ENCODE measurements at places on chromosomes 5 and 9. TPM values are rescaled to one million over a fixed set of nuclear protein-coding genes. Genes with fewer than 3 reads are reported as not detected.

DNA sequence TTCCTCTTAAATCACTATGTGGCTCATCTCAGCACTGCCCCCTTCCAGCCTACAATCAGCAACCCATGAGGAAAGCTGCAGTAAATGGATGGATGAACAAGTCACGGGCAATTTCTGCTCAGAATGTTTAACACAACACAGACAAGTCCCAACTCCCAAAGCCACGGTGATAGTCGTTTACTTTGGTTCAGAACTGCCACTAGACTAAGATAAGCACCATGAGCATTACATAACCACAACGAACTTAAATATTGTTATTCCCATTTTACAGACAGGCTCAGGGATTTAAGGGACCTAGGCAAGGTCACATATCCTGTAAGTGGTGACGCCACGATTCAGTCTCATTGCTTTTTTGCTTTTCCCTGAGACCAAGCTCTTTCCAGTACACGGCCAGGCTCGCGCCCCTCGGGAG, 2.0 kb upstream of the SMIM27 start:
- no peak for DNase-seq

DNA sequence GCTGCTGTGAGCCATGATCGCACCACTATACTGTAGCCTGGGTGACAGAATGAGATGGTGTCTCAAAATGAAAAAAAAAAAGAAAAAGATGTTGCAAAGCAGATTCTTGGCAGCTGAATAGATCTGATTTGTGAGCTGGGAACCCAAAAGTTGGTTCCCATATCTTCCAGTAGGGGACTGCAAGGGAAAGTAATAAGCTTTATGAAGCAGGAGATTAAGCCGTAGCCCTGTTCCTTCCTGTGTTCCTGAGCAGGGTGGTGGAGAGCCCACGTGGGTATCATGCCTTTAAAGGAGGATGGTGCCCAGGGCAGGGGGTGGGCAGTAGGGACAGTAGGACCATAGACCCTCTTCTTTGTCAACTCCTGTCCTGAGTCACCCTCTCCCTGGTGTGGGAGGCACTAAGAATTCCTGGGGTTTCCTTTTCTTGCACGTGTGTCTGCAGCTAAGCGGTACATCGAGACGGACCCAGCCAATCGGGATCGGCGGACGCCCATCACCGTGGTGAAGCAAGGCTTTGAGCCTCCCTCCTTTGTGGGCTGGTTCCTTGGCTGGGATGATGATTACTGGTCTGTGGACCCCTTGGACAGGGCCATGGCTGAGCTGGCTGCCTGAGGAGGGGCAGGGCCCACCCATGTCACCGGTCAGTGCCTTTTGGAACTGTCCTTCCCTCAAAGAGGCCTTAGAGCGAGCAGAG, 37.9 kb downstream of the STOM start:
- no peak for DNase-seq

DNA sequence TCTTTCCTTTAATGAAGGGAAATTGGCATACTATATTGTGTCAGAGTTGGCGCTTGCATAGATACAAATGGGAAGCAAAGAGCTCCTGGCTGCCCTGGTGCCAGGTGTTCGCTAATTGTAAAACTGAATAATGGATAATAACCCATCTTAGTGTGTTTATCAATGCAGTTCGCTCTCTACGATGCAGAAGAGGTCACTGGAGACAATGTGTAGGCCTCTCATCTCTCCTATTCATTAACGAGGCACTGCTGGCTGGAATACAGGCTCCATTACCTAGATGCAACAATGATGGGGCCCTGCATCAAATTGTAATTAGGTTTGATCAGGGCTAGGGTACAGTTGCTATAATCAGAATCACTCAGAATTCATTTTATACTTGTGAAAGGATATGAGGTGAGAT, 171.0 kb downstream of the RMI1 start:
- no peak for DNase-seq

DNA sequence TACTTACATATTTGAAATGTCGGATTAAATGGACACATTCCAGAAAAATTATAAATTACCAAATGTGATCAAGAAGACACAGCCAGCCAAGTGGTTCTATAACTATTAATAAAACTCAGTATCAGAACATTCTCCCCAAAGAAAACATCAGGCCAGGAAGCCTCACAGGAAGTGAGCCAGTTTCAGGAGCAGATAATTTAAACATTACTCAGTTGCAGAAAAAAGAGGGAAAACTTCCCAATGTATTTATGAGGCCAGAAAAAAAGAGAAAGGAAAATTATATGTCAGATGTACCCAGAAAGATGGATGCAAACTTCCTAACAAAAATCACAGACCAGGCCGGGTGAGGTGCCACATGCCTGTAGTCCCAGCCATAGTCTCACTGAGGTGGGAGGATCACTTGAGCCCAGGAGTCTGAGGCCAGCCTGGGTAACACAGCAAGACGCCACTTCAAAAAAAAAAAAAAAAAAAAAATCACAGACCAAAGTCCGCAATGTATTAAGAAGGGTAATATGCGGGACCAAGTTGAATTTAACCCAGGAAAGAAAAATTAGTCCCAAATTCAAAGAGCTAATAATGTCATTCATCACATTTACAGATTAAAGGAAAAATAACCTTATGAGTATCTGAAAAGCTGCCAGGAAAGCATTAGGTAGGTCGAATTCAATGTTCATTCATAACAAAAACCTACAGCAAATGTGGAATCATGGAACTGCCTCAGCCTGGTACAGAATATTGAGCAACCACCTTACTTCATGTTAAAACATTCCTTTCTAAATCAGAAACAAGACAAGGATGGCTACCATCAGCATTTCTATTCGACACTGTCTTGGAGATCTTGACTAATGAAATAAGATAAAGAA, 37.2 kb upstream of the NRARP start:
- no peak for DNase-seq

Gene CARD9
- 14.0 TPM for total RNA-seq
